ENCODE measurements at places on chromosomes 7 and 10.

DNA sequence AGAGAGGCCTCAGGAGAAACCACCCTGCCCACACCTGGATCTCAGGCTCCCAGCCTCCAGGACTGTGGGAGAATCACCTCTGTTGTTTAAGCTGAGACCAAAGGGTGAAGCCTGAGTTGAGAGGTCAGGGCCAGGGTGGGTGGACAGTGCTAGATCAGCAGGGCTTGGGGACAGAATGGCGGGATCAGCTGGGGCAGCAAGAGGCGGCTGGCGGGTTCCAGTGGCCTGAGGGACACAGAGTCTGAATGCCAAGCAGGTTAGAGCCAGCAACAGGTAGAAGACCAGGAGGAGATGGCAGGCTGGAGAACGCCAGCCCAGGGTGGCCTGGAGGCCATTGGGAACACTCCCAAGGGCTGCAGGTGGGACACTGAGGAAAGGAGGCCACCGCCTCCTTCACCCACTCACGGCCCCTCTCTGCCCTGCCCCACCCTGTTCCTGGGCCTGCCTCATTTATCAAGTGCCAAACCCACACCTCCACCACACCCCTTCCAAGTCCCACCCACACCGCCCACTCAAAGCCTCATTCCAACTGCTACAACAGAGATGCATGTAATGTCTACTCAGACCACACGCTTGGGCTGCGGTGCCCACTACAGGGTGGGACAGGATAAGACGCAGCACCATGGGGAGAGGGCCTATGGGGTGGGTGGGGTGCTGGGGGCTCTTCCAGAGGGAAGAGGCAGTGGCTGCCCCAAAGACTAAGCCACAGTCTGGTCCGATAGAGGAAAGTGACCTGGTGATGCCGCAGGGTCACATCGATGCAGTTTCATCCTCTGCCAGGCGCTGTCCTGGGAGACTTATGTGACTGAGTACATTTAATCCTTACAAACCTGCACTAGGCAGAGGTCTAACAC is 173.9 kb downstream of the TNS3 start:
- no peak for DNase-seq

- no peak for DNase-seq
These were observed 1.2 kb downstream of the ANTXRL start for GRCh38 chr10:46287846-46288477.

GRCh38 chr7:25476863-25477499 is 248.7 kb upstream of the NPVF start:
- DNase-seq = no peak

DNA sequence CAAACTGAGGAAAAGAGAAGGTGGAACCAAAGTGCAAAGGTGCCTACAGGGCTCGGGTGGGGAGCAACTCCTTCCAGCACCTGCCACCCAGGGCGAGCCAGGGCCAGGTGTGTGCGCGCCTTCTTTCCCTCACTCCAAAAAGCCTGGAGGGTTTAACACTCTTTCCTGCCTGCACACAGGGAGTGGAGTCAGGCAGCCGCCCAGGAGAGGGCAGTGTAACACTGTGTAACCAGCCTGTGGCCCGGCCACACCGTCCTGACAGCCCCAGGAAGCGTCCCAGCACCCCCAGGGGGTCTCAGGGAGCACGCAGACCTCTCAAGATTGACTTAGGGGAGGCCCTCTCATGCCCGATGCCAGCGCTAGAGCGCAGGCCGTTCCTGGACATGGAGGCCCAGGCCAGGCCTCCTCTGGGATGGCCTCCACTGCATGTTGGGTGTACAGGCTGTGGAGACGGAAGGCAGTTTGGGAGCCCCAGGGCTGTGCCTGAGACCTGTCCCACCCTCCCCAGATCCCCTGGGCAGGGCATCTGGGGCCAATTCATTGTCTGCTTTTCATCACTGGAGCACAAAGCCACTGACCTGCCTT is 13.4 kb downstream of the BRI3 start:
- peak; percentile 64 for DNase-seq

- DNase-seq = no peak
These were observed 40.1 kb downstream of the PARP12 start for GRCh38 chr7:140022582-140023211.

GRCh38 chr7:39265641-39266591 is 288.2 kb downstream of the POU6F2 start:
- no peak for DNase-seq

GRCh38 chr10:29598851-29599311 is 35.9 kb downstream of the SVIL start:
- DNase-seq = no peak

DNA sequence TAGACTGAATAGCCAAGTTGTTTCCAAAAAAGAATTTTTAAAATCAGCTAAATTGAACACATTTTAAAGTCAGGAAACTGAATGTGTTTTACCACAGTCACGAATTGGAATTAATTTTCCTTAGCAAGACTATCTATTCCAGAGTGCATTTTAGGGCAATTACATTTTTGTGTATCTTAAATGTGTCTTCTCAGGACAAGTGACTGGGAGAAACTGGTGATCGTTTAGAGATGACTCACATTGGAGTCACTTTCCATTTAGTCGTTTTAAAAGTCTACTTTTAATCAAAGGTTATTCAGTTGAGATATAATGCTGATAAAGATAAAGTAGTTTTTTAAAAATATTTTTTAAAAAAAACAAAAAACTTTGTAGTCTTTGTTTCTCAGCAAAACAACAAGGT is 191.7 kb upstream of the SLC26A5 start:
- DNase-seq = peak; percentile 76
